ENCODE measurements at places on chromosomes 6 and 20.
A peak's percentile ranks its signal among the peaks of the same experiment; 100 is the strongest.

DNA sequence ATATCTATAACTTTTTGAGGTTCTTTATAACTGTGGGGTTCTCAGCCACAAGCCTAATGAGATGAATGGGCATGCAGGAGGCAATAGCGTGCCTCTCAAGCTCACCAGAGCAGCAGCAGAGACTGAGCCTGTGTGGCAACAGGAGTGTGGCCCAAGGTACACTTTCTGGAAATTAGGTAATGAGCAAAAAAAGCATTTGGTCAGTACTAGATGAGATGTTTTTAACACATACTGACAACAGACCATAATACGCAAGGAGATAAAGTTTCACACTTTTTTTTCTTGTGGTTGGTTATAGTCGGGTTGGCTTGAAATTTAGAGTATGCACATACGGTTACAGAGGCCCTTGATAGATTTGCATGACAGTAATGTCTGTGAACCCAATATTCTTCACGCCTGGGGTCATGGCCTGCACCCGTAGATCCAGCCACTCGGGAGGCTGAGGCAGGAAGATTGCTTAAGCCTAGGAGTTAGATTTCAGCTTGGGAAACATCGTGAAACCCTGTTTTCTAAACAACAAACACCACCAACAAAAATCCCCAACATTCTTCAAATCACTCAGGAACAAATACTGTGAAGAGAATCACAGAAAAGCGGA is 300.1 kb downstream of the GMDS start:
- DNase-seq = no peak

GRCh38 chr20:40797425-40797824 is 108.4 kb upstream of the MAFB start:
- DNase-seq = no peak

DNA sequence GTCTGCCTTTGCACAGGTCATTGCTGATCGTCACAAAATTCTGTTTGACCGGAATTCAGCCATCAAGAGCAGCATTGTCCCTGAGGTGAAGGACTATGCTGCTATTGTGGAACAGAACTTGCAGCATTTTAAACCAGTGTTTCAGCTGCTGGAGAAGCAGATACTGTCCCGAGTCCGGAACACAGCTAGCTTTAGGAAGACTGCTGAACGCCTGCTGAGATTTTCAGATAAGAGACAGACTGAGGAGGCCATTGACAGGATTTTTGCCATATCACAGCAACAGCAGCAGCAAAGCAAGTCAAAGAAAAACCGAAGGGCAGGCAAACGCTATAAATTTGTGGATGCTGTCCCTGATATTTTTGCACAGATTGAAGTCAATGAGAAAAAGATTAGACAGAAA is 24.6 kb upstream of the CALHM6 start:
- no peak for DNase-seq

- DNase-seq = no peak
These were observed 69.3 kb upstream of the EYS start for GRCh38 chr6:65776332-65776731.

DNA sequence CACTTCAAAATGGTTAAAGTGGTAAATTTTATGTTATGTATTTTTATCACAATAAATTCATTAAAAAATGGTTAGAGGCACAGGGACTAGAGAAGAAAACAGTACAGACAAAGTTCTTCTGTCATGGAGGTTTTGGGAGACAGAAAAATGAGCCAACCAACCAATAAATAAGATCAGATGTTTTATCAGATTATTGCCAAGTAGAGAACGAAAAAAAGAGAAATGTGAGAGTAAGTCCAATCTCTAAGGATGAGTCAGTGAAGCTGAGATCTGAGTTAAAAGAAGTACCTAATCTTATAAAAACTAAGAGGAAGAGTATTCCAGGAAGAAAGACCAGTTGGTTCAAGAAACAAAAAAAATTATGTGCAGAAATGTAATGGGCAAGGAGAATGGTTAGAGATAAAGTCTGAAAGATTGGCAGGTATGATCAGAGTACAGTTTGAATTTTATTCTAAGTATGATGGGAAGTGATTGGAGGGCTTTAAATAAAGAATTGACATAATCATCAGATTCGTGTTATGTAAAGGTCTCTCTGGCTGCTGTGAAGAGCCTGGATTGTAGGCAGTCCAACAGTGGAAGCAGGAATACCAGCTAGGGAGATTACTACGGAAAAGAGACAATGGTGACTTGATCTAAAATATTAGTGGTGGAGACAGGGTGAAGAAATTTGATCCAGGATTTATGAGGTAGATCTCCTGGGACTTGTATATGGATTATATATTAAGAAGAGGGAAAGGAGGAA is 79.6 kb downstream of the RCAN2 start:
- no peak for DNase-seq

GRCh38 chr6:31441365-31442267 is 38.2 kb downstream of the MICA start:
- peak; percentile 86 for DNase-seq

DNA sequence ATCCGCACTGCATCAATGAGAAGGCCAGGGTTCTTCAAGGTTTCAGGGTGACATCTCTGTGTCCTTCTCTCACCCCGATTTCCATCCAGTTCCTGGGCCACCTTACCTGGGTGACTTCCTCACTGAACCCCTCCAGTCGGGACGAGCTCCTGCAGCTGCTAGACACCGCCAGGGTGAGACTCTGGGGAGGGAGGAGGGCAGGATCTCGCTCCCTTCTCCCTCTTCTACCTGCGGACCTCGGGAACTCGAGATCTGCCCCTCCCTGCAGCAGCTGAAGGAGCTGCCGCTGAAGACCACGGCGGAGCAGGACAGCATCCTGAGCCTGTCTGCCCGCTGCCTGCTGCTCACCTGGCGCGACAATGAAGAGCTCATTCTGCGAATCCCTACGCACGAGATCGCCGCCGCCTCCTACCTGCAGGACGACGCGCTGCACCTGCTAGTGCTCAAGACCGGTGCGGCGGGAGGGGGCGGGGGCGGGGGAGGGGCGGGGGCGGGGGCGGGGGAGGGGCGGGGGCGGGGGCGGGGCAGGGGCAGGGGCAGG is 7.5 kb downstream of the CCM2L start:
- no peak for DNase-seq

- no peak for DNase-seq
These were observed 200.7 kb upstream of the ECI2 start for GRCh38 chr6:4336084-4336483.

Data from anterior cingulate cortex (tissue), 58 donors.